ENCODE measurements at places on chromosomes 3 and 15. TPM values are rescaled to one million over a fixed set of nuclear protein-coding genes. Genes with fewer than 3 reads are reported as not detected.
A peak's percentile ranks its signal among the peaks of the same experiment; 100 is the strongest.

GRCh38 chr3:142244056-142244455 lies 18.7 kb upstream of the GK5 start:
- no peak for DNase-seq

DNA sequence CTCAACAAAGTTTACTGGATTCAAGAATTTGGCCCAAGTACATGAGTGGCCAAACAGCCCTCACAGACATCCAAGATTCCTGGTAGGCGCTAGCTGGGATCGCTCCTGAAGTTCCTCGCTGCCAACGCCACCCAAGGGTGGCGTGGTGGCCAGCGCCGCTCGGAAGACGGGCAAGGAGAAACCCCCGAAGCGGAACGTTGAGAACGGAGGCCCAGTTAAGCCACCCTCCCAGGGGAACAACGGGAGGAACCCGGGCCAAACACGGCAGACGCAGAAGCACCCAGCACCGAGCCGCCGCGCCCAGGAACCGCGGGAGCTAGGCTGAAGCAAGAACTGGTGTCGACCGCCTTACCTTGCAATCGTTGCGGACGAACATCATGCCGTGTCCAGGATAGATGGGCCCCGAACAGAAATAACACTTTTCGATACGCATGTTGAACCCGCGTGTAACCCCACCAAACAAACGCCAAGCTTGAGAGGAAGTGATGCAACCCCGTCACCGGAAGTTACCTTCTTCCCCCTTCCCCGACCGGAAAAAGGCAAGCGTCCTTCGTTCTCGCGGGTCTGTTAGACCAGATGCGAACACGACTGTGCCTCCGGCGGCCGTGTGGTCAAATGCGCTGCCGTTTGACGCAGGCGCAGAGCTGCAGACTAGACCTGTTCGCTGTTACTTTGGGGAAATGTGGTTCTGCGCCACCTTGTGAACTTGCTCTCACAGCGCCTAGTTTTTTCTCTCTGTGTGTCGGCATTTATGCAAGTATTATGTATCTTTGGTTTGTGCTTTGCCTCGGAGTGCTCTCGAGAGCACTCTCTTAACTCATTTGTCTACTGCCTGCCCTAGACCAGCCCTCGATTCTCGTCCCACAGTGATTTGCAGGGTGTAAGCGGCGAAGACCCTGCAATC lies at the start of gene RSL24D1:
Gene RSL24D1 (minus strand): TSS at position 484 of the 904 bp plus-strand sequence. CDS start 51 bp downstream, at position 433.
- peak; percentile 99 for DNase-seq

DNA sequence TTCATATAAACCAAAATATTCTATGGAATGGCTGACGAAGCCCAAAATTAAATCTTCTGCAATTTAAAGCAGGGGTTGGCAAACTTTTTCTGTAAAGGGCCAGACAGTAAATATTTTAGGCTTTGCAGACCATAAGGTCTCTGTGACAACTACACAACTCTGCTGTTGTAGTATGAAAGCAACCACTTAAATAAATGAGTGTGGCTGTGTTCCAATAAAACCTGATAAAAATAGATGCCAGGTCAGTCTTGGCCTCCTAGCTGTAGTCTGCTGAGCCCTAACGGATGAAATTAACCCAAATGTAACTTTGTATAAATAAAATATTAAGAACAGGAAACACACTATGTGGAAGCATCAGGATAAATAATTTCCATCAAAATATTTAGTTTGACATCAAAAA lies 104.2 kb downstream of the FBXL22 start:
- no peak for DNase-seq

DNA sequence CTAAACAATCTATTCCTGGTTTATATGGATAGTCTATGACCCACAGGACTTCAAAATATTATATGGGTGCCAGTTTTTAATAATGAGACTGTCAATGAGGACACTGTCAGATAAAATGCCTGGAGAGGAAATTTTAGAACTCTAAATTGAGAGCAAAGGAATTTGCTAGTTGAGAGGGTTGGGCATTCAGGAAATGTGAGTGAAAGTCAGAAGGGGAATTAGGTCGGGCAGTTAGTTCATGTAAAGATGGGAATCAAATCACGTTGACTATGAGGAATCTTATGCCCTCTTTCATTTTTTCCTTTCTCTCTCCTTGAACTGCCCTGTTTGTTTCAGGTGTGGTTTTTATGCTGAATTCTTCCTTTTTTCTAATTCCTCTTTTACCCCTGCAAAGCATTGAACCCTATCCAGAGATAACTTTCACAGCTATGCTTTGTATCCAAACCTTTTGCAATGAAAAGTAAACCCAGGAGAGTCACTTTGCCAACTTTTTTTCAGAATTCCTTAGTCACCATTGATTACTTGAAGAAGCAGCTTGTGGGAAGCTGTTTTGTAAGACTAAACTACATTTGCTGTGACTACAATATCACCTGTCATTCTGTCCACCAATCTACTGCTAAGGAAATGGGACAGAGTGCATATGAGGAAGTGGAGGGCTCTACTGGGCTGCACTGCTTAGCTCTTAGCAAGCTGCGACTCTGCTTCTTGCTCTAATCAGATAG lies 27.8 kb downstream of the CHP1 start:
- DNase-seq = peak; percentile 39

The DOCK3 gene
- total RNA-seq = 0.17 TPM

The LRRC34 gene
- total RNA-seq = 2.3 TPM

GRCh38 chr15:82944821-82945220 lies 7.7 kb downstream of the HOMER2 start:
- DNase-seq = peak; percentile 35

- no peak for DNase-seq
Observed at GRCh38 chr3:168977716-168978374, 685.7 kb downstream of the MECOM start.

The WDR48 gene
- total RNA-seq = 28.8 TPM

The SENP8 gene
- total RNA-seq = 2.7 TPM

- DNase-seq = no peak
Observed at GRCh38 chr3:188875413-188875812, 296.4 kb upstream of the TPRG1 start.

DNA sequence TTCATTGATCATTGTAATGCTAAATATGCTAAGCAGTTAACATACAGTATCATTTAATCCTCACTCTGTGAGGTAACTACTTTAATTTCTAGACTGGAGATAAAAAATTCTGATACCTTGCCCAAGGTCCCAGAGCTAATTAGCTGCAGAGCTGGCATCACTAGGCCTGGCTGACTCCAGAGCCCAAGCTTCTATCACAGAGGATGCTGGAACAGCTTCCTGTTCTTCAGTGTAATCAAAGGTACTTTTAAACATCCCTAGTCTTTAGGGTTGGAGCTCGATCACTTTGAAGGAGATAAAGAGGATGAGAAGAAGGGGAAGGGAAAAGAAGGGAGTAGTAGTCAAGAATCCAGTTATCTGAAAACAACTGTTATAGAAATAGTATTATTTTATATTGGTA lies 37.1 kb upstream of the BOC start:
- DNase-seq = no peak

GRCh38 chr3:178671377-178671776 lies 135.1 kb downstream of the KCNMB2 start:
- DNase-seq = no peak

- no peak for DNase-seq
Observed at GRCh38 chr15:71542836-71543235, 267.5 kb upstream of the NR2E3 start.

DNA sequence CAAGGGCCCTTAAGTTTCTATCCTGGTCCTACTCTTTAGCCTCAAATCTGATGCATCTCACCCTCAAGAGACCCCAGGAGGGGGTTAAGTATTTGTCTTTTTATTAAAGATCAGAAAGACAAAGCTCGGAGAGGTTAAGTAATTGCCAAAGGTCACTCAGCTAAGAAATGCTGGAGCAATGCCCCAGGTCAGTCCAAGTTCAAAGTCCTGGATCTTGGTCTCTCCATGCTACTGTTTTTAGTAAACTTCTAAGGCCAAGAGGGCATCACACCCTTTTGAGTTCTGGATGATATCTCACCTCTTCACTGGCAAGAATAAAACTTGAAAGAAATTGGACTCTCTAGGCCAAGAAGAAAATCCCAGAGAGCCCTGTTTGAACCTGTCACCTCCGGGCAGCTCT lies 488.6 kb downstream of the MAGI1 start:
- no peak for DNase-seq

GRCh38 chr15:27481768-27482167 lies 510.8 kb downstream of the GABRG3 start:
- DNase-seq = no peak

GRCh38 chr15:33639456-33639855 lies 328.7 kb downstream of the RYR3 start:
- no peak for DNase-seq

The LTK gene
- total RNA-seq = not detected

DNA sequence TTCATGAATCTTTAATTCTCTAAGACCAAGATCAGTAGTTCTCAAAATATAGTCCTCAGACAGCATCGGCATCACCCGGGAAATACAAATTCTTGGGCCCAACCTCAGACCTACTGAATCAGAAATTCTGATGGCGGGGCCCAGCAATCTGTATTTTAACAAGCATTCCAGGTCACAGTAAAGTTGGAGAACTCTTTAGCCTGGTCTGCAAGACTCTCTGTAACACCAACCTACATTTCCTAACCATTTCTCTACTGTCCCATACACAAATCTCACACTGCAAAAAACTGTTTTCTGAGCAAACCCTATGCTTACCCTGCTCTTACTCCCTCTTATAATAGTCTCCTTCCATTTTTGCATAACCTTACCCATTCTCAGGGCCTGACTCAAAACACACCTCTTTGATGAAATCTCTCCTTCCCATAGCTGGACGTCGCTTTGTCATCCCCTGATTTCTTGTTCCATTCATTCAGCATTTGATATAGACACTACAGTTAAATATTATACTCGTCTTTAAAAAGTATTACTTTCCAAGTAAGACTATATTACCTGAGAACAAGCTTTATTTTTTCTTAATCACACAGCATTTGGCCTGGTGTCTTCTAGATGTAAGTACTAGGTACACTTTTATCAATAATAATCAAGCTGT lies 83.3 kb upstream of the MYO5C start:
- no peak for DNase-seq

GRCh38 chr15:28996953-28997352 lies 111.2 kb downstream of the APBA2 start:
- DNase-seq = no peak

The ZDHHC23 gene
- total RNA-seq = 5.2 TPM

The ARPP21 gene
- total RNA-seq = not detected

GRCh38 chr3:30680789-30681648 lies 74.6 kb downstream of the TGFBR2 start:
- no peak for DNase-seq

- DNase-seq = peak; percentile 98
Observed at GRCh38 chr3:58874795-58875194, 175.0 kb downstream of the CFAP20DC start.

- no peak for DNase-seq
Observed at GRCh38 chr3:101519685-101520365, 6.8 kb upstream of the SENP7 start.

DNA sequence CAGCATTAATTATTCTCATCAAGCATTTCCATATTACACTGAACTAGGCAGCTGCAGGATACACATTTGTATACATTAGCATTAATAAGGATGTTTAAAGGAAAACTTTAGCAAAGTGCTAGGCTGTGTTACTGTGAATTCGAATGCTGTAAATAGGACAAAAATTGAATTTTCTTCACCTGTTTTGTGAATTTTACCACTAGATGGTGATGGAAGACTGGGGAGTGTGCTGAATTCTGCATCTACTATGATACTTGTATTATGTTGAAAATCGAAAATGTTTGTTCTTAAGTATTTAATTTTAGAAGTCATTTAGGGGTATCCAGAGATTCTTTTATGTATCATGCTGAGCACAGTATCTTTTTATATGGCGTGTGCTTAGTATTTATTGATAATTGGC lies 12.3 kb upstream of the P2RY14 start:
- DNase-seq = no peak

The GOLGA8T gene
- total RNA-seq = not detected

GRCh38 chr3:43632269-43632733 lies 10.5 kb upstream of the ANO10 start:
- peak; percentile 81 for DNase-seq

DNA sequence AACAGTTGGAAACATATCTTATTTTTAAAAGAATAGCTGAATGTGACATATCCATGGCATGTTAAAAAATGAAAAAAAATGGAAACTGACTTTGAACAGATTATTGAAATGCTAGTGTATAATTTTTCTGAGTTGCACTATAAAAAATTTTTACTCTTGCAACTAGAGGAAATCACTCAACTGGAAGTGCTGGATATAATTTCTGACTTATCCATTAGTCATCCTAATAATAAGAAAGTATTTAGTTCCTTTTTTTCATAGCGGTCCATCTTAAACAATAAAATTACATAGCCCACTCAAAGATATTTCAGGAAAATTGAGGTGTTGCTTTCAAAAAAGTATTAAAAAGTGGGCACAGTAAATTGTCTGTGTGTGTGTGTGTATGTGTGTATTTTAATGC lies 80.7 kb downstream of the MBNL1 start:
- DNase-seq = peak; percentile 31

DNA sequence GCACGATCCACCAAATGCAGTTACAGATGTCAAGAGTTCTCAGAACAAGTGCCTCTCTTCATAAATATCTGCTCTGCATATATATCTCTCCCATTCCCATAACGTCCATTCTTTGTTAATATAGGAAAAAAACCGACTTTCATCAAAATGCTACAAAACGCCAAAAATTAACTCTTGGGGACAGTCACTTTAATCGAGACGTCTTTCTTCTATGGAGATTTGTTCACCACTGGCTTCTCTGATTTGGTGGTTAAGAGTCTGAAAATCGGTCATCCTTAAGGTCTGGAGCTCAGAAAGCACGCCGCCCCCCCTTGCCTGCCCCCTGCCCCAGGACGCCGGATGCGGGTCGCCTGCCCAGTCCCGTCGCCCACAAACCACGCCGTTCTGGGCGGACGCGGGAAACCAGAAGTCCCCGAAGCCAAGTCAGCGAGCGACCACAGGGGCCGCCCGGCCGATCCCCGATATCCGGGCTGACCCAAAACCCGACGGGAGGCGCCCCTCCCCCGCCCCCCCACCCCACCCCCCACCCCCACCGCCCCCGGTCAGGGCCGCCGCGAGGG lies 252.7 kb downstream of the TJP1 start:
- no peak for DNase-seq

GRCh38 chr3:102085431-102086176 lies 236.3 kb downstream of the NFKBIZ start:
- DNase-seq = no peak

DNA sequence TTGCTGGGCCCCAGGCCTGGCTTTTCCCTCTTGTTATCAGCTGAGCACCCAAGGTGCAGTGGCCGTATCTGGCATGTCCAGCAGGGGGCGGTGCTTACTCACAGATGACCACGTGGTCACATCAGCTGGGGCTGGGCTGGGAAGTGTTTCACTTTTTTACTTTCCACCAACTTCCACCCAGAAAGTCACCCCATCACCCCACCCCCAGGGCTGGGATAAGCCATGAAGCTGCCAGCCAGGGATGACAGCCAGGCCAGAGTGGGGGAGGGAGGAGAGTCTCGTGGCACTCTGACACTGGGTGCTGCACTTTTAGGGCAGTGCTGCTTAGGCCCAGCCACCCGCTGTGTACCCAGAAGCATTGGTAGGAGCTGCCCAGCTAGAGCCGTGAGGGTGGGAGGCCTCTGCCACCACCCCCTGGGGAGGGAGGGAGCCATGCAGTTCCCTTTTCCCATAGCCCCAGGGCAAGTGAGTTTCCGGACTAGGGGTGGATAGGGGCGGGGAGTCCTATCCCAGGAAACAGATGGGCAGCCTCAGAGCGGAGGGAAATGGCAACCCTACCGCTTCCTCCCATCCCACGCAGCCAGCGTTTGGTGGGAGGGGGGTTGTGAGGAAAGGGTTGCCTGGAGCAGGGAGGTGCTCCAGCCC lies 6.1 kb downstream of the PPCDC start:
- DNase-seq = peak; percentile 66

The SLC28A1 gene
- 0.17 TPM for total RNA-seq
